ENCODE measurements at places on chromosomes 5 and 9. TPM values are rescaled to one million over a fixed set of nuclear protein-coding genes. Genes with fewer than 3 reads are reported as not detected.

Gene DBH
- polyA plus RNA-seq = not detected

Gene CDC25C
- polyA plus RNA-seq = 5.5 TPM

Gene SH3GL2
- 0.12 TPM for polyA plus RNA-seq

Gene MEIKIN
- polyA plus RNA-seq = not detected

Gene CATSPER3
- 0.35 TPM for polyA plus RNA-seq

GRCh38 chr9:105141146-105141975 lies 103.1 kb upstream of the SLC44A1 start:
- no peak for DNase-seq
- no peak overlapping the region for H3K27ac ChIP-seq
- H3K4me1 ChIP-seq = no peaks in the 10 kb centered on the region
- no peaks in the 10 kb centered on the region for H3K36me3 ChIP-seq
- peaks cover 2% of the 10 kb centered on the region for H3K27me3 ChIP-seq
- H3K4me3 ChIP-seq = no peak overlapping the region

DNA sequence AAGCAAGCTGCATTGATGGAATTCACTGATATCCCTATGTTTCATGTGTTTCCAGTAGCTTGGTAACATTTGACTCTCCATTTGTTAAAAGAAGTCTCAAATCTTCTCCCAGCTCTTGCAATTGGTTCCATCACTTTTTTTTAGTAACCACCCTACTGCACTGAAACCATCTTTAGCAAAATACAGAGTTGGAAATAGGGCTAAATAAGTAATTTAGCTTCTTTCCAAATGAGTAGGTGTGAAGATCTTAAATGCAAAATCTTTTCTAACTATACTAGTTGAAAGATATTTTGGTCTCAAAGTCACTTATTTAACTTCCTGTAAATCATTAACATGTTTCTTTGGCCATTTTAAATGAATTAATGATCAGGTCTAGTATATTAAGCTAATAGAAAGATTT lies 138.1 kb downstream of the DIRAS2 start:
- H3K27ac ChIP-seq = no peak overlapping the region
- no peak overlapping the region for H3K4me3 ChIP-seq
- no peak for DNase-seq
- H3K4me1 ChIP-seq = no peaks in the 10 kb centered on the region
- no peaks in the 10 kb centered on the region for H3K27me3 ChIP-seq

- peaks cover 4% of the 10 kb centered on the region for H3K36me3 ChIP-seq
- H3K27me3 ChIP-seq = no peaks in the 10 kb centered on the region
- no peaks in the 10 kb centered on the region for H3K4me1 ChIP-seq
- DNase-seq = no peak
- no peak overlapping the region for H3K4me3 ChIP-seq
- no peak overlapping the region for H3K27ac ChIP-seq
Observed at GRCh38 chr9:114014044-114014443, 64.1 kb downstream of the AMBP start.
